Stimulated activated CD4-positive, alpha-beta T cell treated with anti-CD3 and anti-CD28 coated beads, TNF-alpha, amount 100 ng/mL, for 4 hours (primary cell): ENCODE measurements at places on chromosomes 1 and 21.

- no peak for DNase-seq
Measured at GRCh38 chr1:193729429-193729828, 543.0 kb upstream of the B3GALT2 start.

DNA sequence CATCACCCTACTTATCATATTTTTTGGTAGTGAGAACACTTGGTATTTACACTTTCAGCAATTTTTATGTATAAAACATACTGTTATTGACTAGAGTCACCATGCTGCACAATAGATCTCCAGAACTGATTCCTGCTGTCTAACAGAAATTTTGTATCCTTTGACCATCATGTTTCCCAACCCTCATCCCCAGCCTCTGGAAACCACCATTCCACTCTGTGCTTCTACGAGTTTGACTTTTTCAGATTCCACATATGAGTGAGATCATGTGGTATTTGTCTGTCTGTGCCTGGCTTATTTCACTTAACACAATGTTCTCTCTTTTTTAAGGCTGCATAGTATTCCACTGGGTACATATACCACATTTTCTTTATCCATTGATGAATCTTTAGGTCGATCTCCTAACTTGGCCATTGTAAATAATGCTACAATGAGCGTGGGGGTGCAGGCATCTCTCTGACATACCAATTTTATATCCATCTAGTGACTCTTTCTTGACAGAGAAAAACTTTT is 115.9 kb upstream of the RUNX1 start:
- DNase-seq, result no peak

DNA sequence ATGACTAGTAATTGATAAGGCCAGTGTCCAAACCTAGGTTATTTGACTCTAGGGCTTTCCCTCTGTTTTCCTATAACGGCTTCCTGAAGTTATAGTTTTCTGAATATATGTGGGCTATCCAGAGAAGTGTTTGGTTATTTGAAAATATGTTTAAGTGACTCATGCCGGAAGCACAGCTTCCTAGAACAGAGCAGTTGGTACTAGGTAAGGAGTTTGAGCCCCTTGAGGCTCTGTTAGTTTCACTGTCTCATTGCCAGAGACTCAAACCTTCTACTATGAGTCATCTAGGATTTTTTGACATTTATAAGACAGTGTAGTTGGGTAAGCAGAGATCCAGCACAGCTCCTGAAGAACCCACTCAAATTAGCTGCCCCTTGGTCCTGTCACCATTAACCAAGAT is 27.1 kb upstream of the LEPR start:
- DNase-seq, result peak; percentile 0

GRCh38 chr1:90512441-90512840 is 204.7 kb downstream of the BARHL2 start:
- no peak for DNase-seq

- DNase-seq, result no peak
Measured at GRCh38 chr21:44929799-44930542, 9.3 kb upstream of the ITGB2 start.
